ENCODE measurements at places on chromosomes 5 and 9. TPM values are rescaled to one million over a fixed set of nuclear protein-coding genes. Genes with fewer than 3 reads are reported as not detected.
A peak's percentile ranks its signal among the peaks of the same experiment; 100 is the strongest.

DNA sequence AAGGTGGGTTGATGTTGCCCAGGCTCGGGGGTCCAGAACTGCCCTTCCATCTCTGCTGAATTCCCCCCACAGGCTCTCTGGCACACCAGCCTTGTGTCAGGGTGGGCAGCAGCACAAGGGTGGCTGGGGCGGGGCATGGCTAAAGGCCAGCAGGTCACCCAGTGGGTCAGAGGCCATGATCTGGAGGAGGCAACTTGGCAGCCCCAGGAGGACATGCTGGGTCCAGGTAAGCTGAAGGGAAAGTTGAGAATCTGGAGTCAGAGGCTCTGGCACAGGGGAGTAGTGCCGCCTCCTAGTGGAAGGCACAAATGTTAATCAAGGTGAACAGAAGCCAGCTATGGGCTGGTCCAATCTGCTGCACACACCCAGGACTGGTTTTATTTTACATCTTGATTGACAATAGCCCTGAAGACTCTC lies 6.2 kb downstream of the TMEM8B start:
- no peak for DNase-seq

DNA sequence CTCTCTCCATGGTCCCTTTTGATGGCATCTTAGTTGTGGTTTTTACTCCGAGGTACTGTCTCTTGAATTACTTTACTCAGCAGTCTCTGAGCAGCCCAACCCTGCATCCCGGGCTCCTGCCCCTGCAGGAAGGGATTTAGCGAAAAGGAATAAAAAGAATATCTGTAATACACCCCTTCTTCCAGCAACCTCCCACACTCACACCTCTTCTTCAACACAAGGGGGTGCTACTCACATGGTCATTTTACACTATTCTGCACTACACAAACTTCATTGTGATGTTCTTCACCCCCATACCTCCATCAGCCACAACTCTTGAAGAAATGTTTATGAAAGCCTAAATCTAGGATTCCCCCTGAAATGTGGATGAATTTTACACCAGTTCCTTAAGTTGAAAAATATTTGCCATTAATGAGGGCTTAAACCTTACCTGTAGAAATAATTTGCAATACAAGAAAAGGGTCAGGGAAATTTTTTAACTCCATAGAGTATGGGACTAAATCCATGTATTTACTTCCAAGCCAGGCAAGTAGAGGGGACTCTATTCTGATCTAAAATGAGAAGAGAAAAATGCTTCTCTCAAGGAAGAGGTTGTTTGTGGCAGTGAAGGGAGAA lies 26.0 kb downstream of the TPD52L3 start:
- DNase-seq: peak; percentile 84

GRCh38 chr5:132267166-132267739 lies 9.8 kb downstream of the PDLIM4 start:
- no peak for DNase-seq

DNA sequence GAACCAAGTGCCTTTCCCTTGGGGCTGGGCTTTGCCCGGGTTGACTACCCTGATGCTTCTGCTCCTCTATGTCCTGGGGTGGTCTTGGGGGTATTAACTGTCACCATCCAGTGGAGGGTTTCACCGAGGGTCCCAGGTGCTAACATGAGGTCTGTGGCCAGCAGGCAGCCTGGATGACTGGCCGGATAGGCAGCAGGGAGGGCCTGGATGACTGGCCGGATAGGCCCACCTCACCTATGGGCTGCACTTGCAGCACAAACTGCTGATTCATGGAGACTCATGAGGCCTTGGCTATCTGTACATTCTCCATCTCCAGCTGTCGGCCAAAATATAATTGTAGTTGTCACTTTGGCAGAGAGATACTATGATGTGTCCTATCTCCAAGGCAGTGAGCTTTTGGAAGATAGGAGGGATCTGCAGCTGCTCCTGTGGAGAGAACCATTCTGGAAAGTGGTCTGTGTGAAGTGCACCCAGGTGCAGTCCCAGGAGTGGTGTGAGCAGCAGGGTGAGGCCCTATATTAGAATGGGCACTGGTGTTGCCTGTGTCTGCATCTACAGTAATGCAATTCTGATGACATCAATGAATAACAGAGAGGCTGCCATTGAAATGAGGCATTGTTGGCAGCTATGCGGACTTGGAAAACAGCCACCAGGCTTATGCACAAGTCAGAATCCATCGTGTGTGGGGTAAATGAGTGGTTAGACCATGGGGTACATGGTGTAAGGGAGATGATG lies 26.3 kb upstream of the CDKN2AIPNL start:
- peak; percentile 39 for DNase-seq

DNA sequence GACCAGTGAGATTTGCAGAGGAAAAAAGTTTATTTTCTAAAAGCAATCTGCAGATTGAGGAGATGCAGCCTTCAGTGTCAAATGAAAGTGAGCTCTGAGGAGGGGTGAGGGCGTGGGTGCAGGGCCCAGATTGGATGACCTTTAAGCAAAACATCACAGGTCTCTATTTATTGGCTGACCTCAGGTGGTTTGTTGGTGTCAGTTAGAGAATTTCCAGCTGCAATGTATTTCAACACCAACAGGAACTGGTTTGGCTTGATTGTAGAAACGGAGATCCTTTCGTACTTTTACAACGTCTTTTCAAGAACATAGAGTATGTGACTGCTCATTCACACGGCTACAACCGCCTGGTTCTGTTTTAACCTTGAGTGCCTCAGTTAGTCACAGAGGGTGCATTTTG lies 1069.1 kb downstream of the EFNA5 start:
- no peak for DNase-seq

DNA sequence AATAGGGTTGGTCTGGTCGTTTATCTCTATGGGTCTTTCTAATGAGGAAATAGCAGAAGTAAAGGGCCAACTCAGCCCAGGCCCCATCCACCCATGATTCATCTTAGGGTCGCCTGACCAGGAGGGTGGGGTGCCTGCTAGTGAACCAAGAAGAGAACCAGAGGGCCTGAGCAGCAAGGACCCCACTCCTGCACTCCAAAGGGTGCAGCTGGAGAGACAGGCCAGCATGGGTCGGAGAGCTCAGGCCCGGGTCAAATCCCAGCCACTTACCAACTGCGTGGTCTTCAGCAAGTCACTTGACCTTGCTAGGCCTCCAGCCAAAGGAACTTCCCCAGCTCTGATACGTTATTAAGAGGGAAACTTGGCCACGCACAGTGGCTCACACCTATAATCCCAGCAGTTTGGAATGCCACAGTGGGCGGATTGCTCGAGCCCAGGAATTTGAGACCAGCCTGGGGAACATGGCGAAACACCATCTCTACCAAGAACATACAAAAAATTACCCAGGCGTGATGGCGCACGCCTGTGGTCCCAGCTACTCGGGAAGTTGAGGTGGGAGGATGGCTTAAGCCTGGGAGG lies 4.3 kb downstream of the BBLN start:
- DNase-seq: no peak

DNA sequence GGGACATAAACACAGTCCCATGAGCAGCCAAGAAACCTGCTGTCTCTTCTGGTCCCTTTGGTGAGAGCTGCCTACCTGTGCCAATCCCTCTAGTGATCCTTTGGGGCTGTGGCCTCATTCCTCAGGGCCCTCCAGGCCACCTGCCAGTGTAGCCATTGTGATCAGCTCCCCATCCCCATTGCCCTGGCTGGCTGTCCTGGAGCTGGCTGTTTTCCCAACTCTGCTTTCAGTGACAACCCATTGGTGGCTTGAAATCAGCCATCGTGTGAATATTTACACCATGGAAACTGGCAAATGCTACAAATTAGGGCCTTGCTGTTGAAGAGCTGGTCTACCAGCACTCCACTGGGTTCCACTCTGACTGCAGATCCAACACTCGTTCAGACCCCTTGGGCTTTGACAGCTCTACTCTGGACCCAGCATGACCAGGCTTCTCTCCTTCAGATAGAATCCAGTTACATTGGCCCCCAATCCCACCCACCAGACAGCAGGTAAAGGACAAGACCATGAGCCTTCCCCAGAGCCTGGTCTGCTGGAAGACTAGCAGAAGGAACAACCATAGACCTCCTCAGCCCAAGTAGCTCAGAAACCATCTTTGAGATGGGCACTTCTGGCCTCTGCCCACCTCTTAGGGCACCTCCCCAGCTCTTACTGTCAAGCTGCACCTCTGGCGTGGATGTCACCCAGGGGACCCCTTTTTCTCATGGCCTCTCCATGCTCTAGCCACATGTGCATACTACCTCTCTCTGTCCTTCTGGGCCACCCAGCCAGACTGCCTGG lies 69.2 kb upstream of the NEK6 start:
- DNase-seq: no peak

GRCh38 chr5:136620016-136620419 lies 254.7 kb upstream of the TRPC7 start:
- peak; percentile 57 for DNase-seq

GRCh38 chr5:93612855-93613243 lies 29.8 kb downstream of the NR2F1 start:
- no peak for DNase-seq

DNA sequence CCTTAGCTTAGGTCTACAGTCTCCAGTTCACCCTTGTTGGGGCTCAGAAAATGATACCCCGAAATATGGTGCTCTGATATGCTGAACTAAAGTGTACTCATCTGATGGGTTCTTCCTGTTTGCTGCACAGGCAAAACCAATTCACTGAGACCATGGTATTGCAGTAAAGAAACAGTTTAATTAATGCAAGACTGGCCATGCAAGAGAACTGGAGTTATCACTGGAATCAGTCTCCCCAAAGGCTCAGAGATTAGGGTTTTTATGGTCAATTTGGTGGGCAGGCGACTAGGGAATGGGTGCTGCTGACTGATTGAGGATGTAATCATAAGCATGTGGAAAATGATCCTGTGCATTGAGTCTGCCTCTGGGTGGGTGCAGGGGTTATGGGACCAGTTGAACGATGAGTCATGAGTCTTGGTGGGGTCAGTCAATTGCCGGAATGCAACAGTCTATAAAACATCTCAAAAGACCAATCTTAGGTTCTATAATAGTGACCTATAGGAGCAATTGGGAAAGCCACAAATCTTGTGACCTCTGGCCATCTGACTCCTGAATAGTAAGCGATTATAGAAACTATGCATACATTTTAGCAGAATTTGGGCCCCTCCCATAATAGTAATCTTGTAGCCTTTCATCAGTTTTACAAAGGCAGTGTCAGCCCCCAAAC lies 113.0 kb upstream of the ANKRD55 start:
- no peak for DNase-seq

DNA sequence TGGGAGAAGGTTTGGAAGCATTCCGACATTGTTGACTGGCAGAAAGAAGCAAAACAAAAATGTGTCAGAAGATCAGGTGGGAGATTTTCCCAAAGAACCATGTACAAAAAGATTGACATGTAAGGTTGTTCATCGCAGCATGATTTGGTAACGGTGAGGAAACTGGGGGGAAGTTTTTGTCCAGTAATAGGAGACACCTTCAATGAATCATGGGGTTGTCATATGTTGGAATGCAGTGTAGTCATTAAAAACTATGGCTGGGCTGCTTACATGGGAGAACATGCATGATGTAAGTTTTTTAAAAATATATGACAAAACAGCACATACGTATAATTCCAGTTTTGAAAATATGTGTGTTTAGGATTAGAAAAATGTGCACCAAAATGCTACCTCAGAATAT lies 50.5 kb downstream of the HSD17B3 start:
- DNase-seq: no peak

DNA sequence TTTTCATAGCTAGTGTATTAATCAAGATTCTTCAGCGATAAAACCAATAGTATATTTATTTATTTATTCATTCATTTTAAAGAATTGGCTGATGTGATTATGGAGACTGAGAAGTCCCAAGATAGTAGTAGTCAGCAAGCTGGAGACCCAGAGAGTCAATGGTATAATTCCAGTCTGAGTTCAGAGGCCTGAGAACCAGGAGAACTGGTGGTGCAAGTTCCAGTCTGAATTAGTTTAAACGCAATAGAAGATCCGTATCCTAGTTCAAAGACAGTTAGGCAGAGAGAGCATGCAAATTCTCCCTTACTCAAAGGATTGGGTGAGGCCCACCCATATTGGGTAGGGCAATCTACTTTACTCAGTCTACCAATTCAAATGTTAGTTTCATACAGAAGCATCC lies 364.2 kb upstream of the RPS23 start:
- DNase-seq: no peak

DNA sequence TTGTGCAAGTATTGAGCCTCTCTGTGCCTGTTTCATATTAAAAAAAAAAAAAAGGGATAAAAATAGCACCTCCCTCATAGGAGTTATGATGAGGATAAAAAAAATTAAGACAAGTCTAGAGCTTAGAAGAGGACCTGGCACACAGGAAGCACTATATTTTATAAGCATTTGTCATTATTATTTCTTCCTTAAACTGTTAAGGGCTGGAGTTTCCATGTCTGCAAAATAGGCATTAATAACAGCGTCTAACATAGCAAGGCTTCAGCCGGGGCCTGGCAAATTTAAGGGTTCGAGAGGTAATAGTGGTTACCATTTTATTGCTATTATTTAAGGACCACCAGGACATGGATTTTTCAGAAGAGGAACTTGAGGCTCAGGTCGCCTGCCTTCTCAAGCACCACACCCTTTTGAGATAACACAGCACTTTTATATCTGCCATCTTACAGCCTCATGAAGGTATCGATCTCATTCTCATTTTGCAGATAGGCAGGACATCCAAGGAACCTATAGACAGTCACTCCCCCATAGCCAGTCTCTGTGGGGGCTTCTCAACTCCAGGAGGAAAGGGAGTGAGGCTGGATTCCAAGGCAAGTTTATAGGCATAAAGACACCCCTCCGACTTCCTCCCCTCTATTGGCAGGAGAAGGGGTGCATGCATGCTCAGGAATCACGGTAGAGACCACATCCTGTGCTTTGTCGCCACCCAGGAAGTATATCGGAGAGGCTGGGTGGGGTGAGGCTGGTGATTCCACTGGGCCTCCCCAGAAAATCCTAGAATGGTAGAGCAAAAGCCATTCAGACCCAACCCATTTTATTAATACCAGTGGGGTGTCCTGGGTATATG lies 2.4 kb downstream of the ANXA6 start:
- peak; percentile 29 for DNase-seq

GRCh38 chr5:142087920-142088679 lies 20.5 kb upstream of the NDFIP1 start:
- DNase-seq: no peak

- DNase-seq: peak; percentile 15
These were observed 60.7 kb downstream of the COL27A1 start for GRCh38 chr9:114216081-114216480.

GRCh38 chr9:2356041-2356790 lies 265.4 kb upstream of the VLDLR start:
- no peak for DNase-seq

DNA sequence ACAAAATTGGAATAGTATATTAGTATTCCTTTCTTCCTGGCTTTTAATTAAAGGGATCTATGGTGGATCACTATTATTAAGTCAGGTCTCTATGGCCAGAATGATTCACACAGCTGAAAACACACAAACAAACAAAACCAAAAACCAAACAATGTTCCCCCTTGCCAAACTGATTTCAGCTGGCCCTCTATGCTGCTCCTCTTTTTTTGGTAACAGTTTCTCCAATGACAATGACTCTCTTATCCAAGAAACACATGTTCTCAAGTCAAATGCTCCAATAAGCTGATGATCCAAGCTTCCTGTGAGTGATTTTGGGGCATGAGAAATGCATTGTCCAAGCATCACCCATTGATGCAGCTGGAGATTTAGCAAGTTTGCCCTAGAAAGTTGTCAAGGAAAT lies 193.4 kb upstream of the TUT7 start:
- DNase-seq: peak; percentile 80

- no peak for DNase-seq
These were observed 1.3 kb downstream of the PCSK5 start for GRCh38 chr9:75891771-75892215.

PCDHB13 gene
- 5.1 TPM for total RNA-seq

CBY3 gene
- total RNA-seq: not detected

RBM27 gene
- 20.5 TPM for total RNA-seq

TLE1 gene
- 39.5 TPM for total RNA-seq

ZNF474 gene
- 0.40 TPM for total RNA-seq

C7 gene
- total RNA-seq: not detected

PPP2R2B gene
- 1.0 TPM for total RNA-seq

GZMA gene
- total RNA-seq: not detected

C5orf58 gene
- total RNA-seq: not detected
